ENCODE measurements at places on chromosomes 6 and 20.

- peak; percentile 33 for DNase-seq
These were observed 788 bp downstream of the UST start for GRCh38 chr6:148747471-148748165.

GRCh38 chr6:28767691-28768090 is 156.1 kb downstream of the TRIM27 start:
- no peak for DNase-seq

DNA sequence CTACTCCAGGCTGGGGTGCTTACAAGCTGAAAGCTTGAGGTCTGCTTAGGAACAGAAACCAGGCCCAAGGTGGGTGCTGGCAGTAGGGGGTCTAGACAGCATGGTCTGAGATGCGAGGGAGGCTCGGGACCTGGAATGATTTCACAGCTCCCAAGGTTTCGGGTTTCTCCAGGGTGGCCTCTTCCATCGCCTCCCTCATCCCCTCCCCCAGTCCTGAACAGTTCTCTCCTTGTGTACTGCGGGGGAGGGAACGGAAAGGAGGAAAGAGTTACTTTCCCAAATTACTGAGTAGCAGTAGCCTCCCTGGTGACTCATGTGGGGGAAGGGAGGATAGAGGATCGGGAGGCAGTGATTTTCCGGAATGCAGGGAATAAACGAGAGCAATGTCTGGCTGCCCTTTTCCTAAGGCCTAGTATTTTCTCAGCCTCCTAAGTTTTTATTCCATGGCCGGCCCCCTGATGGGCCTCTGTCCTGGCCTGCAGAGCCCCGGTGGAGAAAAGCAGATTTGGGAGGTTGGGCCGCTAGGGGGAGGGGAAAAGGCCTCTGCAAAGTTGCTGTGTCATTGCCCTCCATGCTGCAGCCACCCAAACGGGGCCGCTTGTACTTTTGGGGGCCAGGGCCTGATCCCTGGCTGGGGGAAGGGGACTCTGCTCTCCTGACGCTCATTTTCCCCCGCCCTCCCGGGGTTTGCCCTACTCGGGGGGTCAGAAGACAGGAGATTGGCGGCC is 1.5 kb downstream of the BRD2 start:
- peak; percentile 76 for DNase-seq

DNA sequence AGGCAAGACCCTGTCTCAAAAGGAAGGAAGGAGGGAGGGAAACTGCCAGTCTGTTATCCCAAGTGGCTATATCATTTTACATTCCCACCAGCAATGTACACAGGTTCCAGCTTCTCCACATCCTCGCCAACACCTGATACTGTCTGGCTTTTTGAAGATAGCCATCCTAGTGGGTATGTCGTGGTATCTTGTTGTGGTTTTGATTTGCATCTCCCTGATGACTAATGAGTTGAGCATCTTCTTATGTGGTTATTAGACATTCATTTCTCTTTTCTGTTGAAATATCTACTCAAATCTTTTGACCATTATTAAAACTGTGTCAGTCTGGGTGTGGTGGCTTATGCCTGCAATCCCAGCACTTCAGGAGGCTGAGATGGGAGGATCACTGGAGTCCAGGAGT is 47.9 kb upstream of the ARID1B start:
- DNase-seq = no peak

- peak; percentile 48 for DNase-seq
These were observed 185.6 kb downstream of the TSHZ2 start for GRCh38 chr20:53157443-53158408.

DNA sequence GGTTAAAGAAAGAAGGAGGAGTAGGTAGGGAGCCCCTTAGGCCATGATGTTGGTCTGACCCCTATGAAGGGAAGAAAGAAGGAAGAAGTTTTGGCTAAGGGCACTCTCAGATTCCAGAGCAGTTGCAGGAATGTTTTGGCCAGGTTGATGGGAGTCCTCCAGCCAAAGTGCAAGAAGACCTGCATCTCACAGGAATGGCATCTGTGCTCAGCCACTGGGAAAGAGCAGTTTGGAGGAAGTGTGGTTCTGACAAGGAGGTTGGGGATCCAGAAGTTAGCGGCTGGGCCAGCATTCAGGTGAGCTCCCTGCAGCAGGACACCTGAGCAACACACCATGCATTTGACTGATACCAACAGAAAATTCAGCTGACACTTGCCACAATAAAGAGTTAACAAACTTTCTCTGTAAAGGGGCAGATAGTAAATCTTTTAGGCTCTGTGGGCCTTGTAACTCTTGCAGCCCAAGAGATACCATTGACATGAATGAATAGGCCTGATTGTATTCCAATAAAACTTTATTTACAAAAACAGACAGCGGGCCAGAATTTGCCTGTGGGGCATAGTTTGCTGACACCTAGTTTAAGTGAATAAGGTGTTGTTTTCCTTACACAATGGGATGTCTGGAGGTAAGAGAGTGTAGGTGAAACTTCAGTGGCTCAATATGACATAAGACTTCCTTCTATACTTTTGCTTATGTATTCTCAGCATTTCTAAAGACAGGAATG is 71.0 kb downstream of the EDN1 start:
- DNase-seq = no peak

GRCh38 chr20:10655720-10656669 is 17.8 kb downstream of the JAG1 start:
- no peak for DNase-seq

- no peak for DNase-seq
These were observed 113.3 kb upstream of the SSTR4 start for GRCh38 chr20:22921595-22922421.

DNA sequence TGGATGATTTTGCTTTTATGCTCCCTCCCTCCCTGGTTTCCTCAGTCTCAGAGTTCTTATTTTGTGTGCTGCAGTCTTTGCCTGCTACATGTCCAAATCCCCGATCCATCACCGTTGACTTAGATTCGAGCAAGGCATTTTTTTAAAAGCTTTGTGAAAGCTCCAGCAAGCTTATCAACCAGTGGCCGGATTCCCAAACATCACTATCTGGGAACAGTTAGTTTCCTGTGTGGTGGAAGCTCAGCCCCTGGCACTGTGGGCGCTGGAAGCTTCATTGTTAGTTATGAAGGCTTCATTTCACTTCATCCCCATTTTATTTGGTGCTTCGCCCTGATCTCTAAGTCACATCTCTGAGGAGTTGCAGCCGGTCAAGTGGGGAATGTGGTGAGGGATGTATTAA is 44.7 kb downstream of the DEK start:
- no peak for DNase-seq

GRCh38 chr6:33755070-33755869 is 8.6 kb upstream of the IP6K3 start:
- no peak for DNase-seq

DNA sequence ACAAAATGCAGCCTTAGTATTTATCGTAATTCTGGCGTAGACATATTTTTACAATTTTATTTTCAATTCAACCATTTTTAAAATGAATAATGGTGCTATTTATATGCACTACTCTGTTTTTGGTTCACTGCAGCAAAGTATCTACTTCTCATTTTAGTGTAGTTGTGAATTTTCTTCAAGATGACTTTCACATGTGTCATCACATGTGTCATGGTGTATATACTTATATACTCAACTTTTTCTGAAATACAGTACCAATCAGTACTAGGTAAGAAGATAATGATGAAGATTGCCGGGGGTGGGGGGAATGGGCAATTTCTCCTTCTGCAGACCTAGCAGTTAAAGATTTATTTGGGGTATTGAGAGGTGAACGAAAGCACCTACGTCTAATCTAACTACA is 634.5 kb downstream of the PHF3 start:
- no peak for DNase-seq

GRCh38 chr6:106666282-106667021 is 37.1 kb downstream of the QRSL1 start:
- DNase-seq = no peak

DNA sequence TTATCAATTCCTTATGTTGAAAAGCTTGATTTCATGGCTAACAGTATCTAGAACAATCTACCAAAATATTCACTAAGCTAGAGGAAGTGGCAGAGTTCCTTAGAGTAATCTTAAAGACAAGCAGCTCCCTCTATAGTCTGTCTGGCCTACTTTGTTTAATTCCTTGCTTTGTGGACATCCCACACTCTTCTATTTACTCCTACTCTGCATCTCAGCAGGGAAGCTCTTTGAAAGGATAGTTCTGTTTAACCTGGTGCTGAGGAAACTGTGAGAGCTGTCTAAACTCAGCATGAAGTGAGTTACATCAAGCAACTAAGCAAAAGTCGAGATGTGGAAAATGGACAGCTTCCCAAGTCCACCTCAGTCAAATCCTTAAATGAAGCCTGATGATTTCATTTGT is 4.3 kb downstream of the REV3L start:
- no peak for DNase-seq

DNA sequence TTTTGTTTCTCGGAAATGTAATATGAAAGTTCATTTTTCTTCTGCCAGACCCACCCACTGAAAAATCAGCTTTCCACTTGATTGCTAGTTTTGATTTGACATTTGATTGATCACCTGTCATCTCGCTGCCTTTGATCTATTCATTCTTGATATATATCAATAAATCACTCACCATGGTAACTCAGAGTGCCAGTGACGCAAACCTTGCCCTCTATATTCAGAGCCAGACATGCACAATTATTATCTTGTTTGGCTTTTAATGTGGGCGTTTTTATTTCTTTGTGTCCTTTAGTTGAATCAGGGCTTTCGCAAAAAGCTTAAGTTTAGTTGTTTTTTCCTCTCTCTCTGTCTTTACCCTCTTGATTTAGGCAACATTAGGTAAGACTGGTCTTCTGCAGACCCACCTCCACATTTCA is 2.0 kb downstream of the TSHZ2 start:
- DNase-seq = peak; percentile 35

DNA sequence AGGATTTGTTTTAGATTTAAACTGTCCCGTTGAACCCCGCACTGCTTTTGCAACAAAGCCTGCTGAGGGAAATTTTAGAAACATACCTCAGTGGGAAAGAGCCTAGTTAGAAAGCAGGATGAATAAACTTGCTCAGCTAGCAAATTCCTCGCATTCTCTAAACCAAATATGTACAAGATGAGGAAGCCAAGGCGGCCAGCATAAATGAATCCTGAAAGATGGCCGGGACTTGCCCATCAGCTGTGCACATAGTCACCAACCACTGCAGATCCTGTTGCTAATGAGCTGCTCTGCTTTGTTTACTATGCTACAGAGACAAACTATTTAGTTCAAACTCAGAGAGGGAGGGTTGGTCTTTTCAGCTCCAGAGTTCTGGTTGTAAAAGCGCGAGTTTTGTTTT is 49.0 kb downstream of the TMEM170B start:
- no peak for DNase-seq

- no peak for DNase-seq
These were observed 80.5 kb upstream of the NAA20 start for GRCh38 chr20:19936466-19937200.

GRCh38 chr6:42352856-42353564 is 98.7 kb downstream of the TRERF1 start:
- no peak for DNase-seq

- no peak for DNase-seq
These were observed 199.3 kb upstream of the SGK1 start for GRCh38 chr6:134517145-134517658.

- no peak for DNase-seq
These were observed 11.7 kb downstream of the HDAC2 start for GRCh38 chr6:113959235-113959634.

DNA sequence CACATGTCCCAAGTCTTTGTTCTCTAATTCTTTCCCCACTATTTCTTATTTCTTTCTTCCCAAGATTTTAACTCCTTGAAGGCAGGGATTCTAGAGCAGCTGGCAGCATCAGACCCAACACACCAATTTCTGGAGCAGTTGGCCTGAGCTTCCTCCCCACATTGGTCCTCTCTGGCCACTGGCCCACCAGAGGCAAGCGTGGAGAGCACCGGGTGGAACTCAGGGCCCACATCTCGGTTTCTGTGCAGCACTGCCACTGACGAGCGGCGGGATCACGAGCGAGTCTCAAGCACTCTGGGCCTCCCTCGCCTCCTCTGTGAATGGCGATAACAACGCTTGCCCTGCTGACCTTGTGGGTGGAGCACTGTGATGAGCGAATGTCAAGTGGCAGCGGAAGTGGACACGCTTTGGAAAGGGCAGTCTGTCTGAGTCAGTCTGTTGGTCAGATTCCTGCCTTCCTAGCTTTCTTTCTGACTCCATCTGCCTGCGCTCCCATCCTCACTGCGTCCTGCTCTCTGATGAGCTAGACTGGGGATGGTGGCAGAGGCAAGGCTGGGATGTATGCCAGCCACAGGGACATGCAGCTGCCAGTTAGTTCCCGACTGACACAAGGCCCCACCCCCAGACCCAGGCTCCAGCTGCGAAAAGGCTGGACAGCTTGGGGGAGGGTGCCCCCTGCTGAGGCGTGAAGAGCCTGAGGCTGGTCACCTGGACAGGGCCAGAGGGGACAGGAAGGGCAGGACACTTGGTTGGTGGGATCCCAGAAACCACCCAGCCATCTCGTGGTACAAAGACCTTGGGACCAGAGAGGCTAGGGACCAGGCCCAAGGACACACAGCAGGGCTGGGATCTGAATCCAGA is 4.5 kb upstream of the SPDEF start:
- no peak for DNase-seq

GRCh38 chr6:11999246-11999645 is 12.9 kb upstream of the HIVEP1 start:
- no peak for DNase-seq

Measured in activated CD4-positive, alpha-beta T cell treated with anti-CD3 and anti-CD28 coated beads, Interleukin-2, amount 50 U/mL, for 48 hours (primary cell).